Fibroblast of gingiva (primary cell): ENCODE measurements at places on chromosomes 5 and 9.

GRCh38 chr9:33046061-33046460 is 21.0 kb downstream of the DNAJA1 start:
- no peak for DNase-seq

DNA sequence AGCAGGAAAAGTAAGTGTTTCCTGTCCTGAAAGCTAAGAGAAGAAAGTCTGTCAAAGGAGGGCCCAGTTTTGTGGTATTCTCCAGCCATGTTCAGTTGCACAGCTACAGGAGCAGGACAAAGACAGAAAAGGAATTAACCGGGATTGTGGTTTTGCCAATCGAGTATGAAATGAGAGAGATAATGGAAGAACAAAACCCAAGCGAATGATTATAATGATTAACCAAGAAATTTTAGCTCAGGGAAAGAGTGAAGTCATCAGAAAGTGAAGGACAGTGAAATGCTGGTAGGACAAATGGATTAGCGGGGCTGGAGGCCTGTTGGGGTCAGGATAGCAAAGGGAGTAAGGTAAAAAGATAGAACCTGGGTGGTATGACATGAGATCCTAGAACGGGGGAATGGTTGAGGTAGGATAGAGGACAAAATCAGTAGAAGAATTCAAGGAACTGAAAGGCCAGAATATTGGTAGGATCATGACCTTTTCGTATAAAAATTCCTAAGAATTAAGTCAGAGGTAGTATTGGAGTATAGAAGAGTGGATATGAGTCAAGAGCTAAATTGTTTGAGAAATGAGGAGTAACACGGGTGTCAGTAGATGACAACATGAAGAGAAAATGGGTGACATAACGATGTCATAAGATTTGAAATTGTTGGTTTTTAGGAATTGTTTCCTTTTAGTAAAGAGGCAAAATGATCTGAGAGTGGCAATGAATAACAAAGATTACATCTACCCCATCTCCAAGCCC is 52.8 kb downstream of the DIAPH1 start:
- no peak for DNase-seq

GRCh38 chr9:127102176-127102575 is 20.3 kb downstream of the ANGPTL2 start:
- DNase-seq, result peak; percentile 56

- DNase-seq, result no peak
Observed at GRCh38 chr5:150082374-150082773, 4.0 kb downstream of the CSF1R start.
